ENCODE measurements at places on chromosomes 7 and 10.

DNA sequence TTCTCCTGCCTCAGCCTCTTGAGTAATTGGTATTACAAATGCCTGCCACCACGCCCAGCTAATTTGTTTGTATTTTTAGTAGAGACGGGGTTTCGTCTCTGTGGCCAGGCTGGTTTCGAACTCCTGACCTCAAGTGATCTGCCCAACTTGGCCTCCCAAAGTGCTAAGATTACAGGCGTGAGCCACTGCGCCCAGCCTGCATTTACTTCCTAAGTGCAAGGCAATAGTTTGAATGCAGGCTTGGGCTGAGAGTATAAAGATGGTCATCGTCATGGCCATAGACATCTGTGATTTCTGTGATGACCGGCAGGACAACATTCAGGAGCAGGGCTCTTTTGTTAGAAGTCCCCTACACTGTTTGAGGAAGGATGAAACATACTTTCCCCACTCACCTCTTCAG lies 393.9 kb upstream of the SHH start:
- DNase-seq: no peak

DNA sequence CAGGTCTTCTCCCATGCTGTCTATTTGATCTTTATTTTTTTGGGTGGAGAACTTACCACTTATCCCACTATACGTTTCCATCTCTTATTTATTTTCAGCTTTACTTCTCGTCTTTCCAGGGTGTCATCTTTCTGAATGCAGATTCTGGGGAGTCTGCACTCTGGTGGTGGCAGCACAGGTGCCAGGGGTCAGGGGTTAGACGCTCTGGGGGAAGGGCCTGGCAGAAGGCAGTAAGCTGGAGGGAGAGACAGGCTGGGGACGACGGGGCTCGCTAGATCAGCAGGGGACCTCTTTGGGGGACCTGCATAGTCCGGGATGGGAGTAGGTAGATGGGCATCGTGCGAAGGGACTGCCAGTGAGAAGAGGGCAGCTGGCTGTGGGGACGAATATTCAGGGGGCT lies 22.3 kb downstream of the CHST12 start:
- DNase-seq: no peak

- DNase-seq: no peak
These were observed 173.6 kb upstream of the PRKCQ start for GRCh38 chr10:6753644-6754043.

- no peak for DNase-seq
These were observed 128.4 kb upstream of the ZNF746 start for GRCh38 chr7:149625947-149626392.

DNA sequence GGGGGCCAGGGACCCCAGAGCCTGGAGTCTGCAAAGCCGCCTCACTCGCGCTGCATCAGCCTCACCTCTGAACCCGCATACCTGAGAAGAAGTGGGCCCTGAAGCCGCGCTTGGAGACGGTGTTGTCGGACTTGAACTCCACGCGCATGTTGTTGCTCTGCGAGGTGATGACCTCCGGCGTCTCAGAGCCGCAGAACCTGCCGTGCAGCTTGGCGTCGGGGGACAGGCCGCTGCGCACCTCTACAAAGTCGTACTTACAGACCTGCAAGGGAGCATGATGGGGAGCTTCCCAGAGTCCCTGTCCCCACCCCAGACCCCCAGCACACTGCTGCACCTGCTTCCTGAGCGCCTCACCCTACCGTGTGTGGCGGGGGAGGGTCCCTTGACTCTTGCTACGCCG lies 25.7 kb upstream of the OPALIN start:
- no peak for DNase-seq

Data from tibial nerve (tissue), 4 donors.